Stimulated activated CD4-positive, alpha-beta T cell treated with anti-CD3 and anti-CD28 coated beads, TNF-alpha, amount 100 ng/mL, for 48 hours (primary cell): ENCODE measurements at places on chromosomes 11 and 22.

- no peak for DNase-seq
These were observed 13.4 kb downstream of the TSSC4 start for GRCh38 chr11:2413742-2414579.

GRCh38 chr11:104094576-104094975 lies 58.1 kb downstream of the DDI1 start:
- no peak for DNase-seq

DNA sequence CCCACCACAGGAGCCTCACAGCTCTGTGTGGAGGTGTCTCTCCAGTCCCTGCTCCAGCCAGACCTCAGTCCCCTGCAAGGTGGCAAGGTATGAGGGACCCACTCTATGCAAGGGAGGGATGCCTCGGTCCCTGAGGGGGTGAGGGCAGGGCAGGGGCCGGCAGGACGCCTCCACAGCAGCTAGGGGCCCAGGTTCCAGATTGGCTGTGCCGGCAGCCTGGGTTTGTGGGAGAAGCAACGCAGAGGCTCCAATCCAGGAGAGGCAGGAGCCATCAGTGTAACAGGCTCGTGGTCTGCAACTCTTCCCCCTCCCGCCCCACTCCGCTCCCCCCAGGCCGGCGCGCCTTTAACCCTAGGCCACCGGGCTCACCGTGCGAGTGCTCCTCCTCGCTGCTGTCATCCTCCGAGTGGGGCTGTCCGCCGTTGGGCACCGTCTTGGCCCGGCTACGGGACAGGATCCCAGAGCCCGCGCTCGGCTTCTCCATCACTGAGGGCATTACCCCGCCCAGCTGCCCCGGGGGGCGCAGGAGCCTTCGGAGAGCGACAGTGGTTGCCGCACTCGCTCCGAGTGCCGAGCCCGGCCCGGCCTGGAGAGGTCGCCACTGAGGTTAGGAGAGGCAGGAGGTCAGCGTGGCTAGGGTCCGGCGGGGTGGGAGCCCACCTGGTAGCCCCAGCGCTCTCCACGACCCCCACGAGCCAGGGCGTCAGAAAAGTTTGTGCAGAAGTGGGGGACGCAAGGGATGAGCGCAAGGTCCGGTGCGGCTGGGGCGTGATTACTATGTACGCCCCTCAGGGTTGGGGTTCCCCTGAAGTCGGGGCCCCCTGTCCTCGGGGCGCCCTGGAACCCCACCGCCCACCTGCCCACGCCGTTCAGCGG lies 765 bp downstream of the RCOR2 start:
- DNase-seq = no peak

DNA sequence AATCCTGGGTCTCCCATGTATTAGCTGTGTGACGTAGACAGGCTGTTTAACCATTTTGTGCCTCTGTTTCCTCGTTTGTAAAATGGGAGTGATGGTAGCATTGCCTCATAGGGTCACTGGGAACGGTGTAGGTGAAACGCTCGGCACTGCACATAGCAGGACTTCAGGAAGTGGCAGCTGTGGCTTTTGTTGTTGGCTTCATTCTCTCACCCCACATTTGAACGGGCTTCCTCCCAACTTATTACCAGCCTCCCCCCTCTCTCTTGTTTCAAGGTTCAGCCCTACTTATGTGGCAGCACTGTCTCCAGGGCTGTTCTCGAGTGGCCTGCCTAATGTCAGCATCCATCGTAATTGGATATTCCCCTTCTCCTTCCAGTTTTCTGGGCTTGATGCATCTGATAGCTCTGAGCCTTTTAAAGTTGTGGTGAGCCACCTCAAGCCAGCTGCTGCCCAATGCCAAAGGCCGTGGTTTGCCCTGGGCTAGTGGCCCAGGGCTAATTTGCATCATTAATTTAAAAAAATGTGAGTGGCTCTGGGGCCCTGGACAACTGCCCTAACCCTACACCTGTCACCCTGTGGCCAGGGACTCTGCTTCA lies 217.8 kb upstream of the TBCEL start:
- DNase-seq = no peak

DNA sequence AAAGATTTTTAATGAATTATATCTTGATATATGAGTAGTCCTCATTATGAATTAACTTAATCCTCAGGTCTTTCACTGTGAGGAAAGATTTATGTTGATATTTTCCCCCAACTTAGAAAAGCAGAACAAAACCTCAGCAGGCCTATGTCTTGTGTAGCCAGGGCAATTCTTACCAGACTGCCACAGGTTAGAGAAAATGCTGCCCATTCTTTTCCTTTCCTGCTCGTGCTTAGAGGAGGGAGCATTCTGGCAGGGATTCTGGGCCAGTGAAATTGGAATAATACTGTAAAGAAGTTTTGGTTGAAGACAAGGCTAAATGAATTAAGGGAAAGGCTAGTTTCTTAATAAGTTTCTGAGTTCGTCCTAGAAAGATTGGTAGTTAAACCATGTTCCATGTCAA lies 56.6 kb downstream of the ZNRF3 start:
- DNase-seq = no peak

- no peak for DNase-seq
These were observed 130.4 kb downstream of the SLC1A2 start for GRCh38 chr11:35288817-35289541.

DNA sequence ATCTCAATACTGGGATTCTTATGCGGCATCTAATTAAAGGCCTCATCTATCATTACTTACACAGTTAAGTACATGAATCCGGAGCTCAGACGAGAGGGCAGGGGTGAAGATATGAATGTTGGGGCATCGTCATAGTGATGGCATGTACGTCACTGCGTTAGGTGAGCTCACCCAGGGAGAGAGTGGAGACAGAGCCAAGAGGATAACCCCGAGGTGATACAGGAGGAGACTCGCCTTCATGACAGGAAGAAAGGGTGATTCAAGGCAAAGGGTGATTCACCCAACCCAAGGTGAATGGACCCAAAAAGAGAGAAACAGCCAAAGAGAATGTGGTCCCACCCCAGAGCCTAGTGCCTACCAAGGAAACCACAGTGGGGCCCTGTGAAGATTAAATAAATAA lies 132.9 kb upstream of the BLID start:
- DNase-seq = no peak

- no peak for DNase-seq
These were observed 322.8 kb downstream of the LARGE1 start for GRCh38 chr22:33597274-33597985.

DNA sequence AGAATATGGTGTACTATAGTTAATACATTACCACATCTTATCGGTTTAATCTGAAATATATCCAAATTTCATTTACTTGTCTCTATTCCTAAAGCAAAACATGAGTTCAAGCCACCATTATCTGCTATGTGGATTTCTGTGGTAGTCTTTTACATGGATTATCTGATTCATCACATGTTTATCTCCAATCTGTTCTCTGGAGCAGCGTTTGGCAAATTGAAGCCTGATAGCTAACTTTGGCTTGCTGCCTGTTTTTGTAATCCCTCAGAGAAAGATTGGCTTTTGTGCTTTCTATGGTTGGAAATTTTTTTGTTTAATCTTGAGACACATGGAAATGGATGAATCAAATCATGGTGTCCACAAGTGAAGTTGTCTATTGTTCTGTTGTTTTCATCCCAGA lies 274.3 kb downstream of the JRKL start:
- no peak for DNase-seq

GRCh38 chr22:47786650-47787290 lies 1024.3 kb downstream of the TBC1D22A start:
- DNase-seq = no peak

DNA sequence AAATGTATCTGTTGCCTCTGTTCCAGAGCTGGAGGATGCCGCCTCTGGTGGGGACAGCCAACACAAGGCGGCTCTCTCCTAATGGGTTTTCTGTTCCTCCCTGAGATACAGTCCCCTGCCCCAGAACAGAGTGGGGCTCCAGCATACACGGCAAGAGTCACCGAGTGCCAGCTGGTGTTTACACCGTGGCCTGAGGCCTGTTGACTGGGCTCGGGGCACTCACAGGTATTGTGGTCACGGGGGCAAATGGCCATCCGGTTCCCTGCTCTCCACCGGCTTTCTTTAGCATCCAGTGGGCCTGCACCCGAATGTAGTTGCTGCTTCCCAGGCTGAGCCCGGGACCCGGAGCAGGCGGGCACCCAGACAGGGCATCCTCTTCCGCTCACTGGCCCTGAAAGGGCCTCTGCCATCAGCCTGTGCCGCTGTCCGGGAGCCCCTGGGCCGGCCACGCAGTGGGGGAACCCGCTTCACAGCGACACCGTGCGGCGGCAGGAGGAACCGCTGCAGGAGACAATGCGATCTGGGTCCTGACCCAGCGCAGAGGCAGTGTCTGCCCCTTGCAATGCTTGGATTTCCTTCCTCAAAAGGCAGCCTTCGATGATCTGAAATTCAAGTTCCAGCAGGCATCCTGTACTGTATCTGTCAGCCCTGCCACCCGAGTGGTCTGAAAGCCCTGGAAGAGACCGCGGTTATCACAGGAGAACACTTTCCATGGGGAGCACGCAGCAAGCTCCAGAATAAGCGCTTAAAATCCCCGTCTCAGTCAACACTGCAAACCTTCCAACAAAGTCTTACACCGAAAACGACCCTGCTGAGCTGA lies 859 bp upstream of the KRTAP5-5 start:
- peak; percentile 43 for DNase-seq

GRCh38 chr11:114399490-114400215 lies 658 bp downstream of the C11orf71 start:
- no peak for DNase-seq

DNA sequence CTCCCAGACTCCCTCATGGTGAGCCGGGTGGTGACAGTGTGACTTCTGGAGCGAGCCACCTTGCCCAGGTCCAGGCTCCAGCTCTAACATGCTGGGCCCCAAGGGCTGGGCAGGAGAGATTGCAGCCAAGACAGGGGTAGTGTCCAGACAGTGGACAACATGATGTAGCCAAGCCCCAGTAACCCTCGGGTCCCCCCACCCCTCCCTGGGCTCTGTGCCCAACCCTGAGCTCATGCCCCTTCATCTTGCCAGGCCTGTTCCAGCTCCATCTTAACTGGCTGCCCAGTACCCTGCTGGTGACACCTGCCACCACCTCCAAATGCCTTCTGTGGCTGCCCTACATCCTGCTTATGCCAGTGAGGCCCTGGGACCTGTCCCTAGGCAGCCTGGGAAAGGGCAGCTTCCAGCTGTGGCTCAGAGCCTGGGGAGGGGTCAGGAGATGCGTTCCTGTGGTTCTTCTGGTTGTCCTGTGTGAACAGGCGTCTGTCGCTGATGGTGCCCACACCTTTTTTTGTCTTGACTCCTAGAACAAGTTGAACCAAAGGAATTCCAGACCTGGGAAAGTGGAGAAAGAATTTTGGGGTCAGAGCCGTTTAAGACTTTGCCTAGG lies 12.5 kb upstream of the SYT12 start:
- DNase-seq = no peak

DNA sequence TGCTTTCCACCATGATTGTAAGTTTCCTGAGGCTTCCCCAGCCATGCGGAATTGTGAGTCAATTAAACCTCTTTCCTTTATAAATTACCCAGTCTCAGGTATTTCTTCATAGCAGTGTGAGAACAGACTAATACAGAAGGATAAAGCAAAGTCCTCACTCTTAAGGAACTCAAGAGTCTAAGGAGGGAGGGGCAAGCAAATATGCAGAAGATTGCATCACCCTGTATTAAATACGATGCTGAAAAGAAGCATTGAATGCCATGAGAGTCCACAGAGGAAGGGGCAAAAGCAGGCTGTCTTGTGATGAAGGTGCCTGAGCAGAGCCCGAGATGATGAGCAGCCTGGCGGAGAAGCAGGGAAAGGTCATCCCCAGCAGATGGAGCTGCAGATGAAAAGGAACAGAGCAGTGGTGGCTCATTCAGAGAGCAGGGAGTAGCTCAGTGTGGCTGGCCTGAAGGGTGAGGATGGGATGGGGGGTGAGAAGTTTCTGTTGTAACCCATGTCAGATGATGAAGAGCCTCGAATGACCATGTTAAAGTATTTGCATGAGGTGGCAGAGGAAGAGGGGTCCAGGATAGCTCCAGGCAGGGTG lies 6.3 kb upstream of the IZUMO1R start:
- DNase-seq = no peak

- no peak for DNase-seq
These were observed 16.7 kb downstream of the KREMEN1 start for GRCh38 chr22:29089507-29089906.

DNA sequence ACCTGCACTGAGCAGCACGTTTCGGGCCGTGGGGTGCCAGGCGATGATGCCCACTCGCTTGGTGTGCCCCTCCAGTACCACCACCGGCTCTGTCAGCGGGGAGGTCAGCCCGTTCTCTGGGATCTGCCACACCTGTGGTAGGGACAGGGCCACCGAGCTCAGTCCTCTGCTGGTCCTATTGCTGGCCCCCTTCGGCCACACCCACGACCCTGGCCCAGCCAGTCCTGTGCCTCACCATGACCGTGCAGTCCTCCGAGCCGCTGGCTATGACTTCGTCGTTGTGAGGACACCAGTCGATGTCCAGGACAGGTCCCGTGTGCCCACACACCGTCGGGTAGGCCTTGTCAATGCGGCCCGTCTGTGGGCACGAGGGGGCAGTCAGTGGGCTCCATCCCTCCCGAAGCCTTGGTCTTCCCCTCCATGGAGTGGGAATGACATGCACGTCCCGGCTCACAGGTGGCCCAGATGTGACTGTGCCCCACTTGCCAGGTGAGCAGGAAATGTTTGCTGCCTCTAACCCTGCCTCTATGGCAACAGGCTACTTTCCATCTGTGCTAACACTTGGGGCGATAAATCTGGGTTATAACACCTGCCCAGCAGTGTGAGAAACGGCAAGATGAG lies 1.4 kb downstream of the CORO1B start:
- DNase-seq = no peak

DNA sequence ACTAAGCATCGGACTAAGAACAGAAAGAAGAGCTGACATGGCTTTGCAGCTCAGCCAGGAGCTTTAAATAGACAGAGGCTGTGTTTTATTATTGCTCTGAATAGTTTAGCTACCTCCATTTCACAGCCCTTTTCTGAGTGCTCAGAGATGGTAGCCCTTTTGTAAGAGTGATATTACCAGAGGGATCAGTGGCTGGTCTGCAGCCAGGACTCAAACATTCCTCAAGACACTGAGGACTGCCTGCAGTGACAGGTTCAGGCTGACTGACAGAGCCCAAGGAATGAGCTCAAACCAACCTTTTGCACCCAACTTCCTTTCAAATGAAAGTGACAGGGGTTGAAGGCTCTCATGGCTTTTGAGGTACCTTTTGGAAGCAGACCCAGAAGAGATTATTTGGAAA lies 189.0 kb downstream of the DDX10 start:
- DNase-seq = no peak

GRCh38 chr22:49577168-49578060 lies 250.3 kb downstream of the BRD1 start:
- DNase-seq = no peak
